Hematopoietic multipotent progenitor cell (in vitro differentiated cells): ENCODE measurements at places on chromosomes 16 and 17. TPM values are rescaled to one million over a fixed set of nuclear protein-coding genes. Genes with fewer than 3 reads are reported as not detected.

Gene DYNLRB2
- 0.27 TPM for total RNA-seq

Gene GINS2
- 5.4 TPM for total RNA-seq

Gene KRT12
- not detected for total RNA-seq

Gene RRAD
- 0.27 TPM for total RNA-seq

Gene CCL11
- not detected for total RNA-seq

Gene CRYBA1
- not detected for total RNA-seq

Gene MYH3
- 1.6 TPM for total RNA-seq

Gene RPL19
- total RNA-seq = 3,460 TPM

Gene ZNF267
- total RNA-seq = 12.9 TPM

Gene KRTAP4-4
- total RNA-seq = not detected

Gene KRT31
- total RNA-seq = not detected

Gene SGCA
- total RNA-seq = not detected

Gene EVPLL
- not detected for total RNA-seq

Gene CASKIN1
- total RNA-seq = under 0.01 TPM

Gene PYY
- total RNA-seq = not detected

Gene CARD14
- total RNA-seq = not detected

Gene TPSB2
- 8.9 TPM for total RNA-seq

Gene TBX4
- not detected for total RNA-seq

Gene SMIM22
- total RNA-seq = not detected

Gene SECTM1
- 15.1 TPM for total RNA-seq

Gene NPIPA8
- total RNA-seq = 1.1 TPM

Gene PRM3
- not detected for total RNA-seq

Gene LGALS9B
- total RNA-seq = under 0.01 TPM

Gene CCL1
- total RNA-seq = not detected

Gene NFE2L1
- 39.0 TPM for total RNA-seq

Gene GPR142
- 1.3 TPM for total RNA-seq

Gene HOXB4
- total RNA-seq = 6.5 TPM

Gene CBX8
- total RNA-seq = 4.0 TPM

Gene KRTAP2-1
- total RNA-seq = not detected

Gene TMC5
- not detected for total RNA-seq

Gene TMEM235
- total RNA-seq = under 0.01 TPM

Gene CIITA
- total RNA-seq = 88.6 TPM
